Foreskin melanocyte (primary cell): ENCODE measurements at places on chromosomes 13 and 19.

DNA sequence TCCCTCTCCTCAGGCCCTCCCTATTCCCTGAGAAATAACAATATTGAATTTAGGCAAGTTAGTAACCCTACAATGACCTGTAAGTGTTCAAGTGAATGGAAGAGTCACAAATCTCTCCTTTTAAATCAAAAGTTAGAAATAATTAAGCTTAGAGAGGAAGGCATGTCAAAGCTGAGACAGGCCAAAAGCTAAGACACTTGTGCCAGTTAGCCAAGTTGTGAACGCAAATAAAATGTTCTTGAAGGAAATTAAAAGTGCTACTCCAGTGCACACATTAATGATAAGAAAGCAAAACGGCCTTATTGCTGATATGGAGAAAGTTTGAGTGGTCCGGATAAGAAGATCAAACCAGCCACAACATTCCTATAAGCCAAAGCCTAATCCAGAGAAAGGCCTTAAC lies 120.9 kb downstream of the RBM26 start:
- no peak for DNase-seq

- DNase-seq, result no peak
Measured at GRCh38 chr19:48907671-48908070, 7.6 kb downstream of the NUCB1 start.

GRCh38 chr13:69094485-69094884 lies 1013.1 kb upstream of the ATXN8OS start:
- no peak for DNase-seq

DNA sequence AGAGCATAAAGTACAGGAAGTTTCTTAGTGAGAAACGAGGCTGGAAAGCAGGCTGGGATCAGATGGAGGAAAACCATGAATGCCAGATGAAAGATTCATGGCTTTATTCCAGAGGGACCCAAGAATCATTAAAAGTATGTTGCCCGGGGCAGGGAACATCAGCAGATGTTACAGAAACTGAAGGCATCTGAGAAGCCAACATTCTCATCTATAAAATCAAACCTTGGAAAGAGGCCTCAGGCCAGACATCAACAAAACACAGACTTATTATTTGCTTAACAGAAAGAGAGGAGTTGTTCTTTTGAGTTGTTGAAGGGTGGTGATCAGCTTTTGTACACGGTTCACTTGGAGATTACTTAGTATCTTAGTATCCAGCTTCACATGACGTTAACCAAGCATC lies 543.6 kb downstream of the RFC3 start:
- peak; percentile 98 for DNase-seq

GRCh38 chr19:14603990-14604387 lies 21.1 kb downstream of the CLEC17A start:
- DNase-seq, result no peak

DNA sequence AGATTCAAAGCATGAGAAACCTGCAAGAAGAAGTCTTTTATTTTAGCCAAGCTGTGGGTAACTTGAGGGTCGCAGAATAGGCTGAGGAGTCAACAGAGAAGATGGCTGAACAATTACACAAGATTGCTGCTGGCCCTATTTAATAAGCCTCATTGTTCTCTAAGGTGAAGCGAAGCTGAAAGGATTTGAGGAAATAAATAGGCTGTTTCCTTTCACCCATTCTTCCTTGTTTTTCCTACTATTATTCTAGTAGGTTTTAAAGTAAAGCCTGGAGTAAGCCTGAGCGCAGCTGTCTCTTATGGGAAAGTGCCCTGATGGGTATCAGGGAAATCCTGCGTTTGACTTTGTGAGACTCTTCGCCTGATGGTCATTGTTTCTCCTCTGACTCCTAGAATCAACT lies 25.0 kb upstream of the PCCA start:
- DNase-seq, result no peak

DNA sequence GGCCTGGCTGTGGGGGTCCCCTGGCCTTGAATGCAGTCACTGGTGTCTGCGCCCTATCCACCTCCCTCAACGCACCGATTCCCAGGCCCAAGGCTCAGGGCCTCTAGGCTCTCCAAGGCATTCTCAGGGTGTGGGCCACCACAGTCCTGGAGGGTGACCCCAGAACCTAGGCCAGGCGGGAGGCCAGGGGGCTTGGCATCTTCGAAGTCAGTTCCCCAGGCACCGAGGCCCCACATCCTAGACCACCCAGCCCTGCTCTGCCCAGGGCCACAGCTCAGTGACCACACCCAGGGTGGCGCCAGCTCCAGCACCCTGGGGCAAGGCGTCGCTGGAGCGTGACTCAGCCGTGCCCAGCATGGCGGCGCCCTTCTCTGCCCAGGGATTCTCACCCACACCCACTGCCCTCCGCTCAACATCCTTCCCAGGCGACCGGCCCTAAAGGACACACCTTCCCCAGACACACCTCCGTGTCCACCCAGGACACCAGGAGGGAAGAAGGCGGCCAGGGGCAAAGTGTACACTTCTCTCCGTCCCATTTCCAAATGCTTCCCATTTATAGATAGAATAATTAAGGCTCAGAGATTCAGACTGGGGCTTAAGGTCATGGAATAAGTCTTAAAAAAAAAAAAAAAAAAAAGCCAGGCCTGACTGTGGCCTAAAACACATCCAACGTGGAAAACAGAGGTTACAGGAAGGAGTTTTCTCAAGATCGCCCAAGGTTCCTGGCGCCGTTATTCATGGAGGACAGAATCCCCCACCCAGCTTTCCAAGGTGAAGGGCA lies 36.4 kb upstream of the NANOS3 start:
- DNase-seq, result peak; percentile 63
